ENCODE measurements at places on chromosomes 11 and 22.

DNA sequence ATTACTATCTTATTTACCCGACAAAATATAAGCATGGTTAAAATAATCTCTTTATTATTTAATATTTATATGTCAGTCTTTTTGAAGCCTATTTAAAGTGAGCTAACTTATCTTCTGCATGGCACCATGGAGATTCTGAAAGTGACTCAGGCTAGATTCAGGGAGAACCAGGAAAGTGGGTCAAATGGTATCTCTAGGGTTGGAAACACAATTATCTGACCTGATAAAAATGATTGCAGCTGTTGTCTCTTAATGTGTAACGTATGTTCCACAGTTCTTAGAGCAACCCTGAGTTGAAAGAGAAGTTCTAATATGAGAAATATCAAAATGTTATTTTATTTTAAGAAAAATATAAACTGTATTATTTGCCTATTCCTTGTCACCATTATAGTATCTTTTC, 143.1 kb upstream of the CARD18 start:
- no peak for DNase-seq

GRCh38 chr11:19800714-19801519, 88.3 kb downstream of the NAV2 start:
- no peak for DNase-seq

- no peak for DNase-seq
Observed at GRCh38 chr11:116955548-116955947, 118.1 kb upstream of the APOA1 start.

GRCh38 chr11:134417871-134418840, 6.1 kb upstream of the B3GAT1 start:
- no peak for DNase-seq

DNA sequence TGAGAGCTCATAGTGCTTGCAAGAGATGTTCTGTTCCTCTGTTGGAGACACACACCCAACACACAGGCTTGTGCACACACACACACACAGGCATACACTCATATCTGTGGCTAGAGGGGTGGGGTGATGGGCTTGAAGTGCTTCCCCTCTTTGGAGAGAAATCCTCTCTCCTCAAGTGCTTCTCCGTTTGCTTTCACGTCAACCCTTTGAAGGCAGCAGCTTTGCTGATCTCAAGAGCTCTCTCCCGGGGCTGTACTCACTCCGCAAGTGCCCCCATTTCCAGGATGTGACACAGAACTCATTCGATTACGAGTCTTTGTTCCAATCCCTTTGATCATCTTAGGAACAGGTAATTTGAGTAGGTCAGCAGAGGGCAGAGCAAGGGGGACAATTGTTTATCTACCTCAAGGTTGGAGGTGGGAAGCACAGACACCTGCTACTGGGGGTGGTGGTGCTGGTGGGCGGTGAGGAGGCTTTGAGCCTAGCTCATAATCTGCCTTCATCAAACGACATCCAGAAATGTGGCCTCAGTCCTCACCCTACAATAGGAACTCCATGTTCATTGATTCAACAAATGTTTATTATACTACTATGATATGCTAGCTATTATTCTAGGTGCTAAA, 529.8 kb upstream of the CADM1 start:
- no peak for DNase-seq

DNA sequence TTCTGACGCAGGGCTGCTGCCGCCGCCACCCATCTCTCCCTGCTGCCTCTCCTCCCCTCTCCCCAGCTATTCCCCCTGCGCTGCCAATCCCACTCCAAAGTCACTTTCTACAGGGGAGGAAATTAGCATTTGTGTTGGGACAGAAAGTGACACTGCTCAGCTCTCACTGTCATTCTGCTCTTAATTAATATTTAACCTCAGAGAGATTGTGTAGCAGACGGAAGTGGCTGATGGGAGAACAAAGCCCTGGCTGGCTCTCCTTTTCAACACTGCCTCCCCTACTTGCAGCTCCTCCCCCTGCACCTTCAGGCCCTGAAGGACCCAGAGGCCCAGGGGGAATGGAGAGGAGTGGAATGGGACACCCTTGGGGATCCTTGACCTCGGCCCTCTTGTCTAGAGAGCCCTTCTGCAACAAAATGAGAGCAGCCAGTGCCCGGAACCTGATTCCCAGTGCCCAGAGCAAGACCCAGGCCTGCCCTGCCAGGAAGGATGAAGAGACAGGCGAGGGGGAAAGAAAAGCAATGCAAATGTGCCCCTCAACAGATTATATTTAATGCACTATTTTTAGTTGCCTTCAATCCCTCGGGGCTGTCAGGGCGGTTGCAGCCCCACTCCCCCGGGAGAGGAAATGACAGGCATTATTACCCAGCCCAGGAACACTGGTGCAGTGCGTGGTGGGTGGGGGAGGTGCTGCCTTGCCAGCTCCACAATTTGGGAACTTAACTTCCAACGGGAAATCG, 14.6 kb upstream of the NRGN start:
- peak; percentile 33 for DNase-seq

- no peak for DNase-seq
Observed at GRCh38 chr11:33500861-33501479, 199.7 kb downstream of the C11orf91 start.

- no peak for DNase-seq
Observed at GRCh38 chr11:111476366-111476765, 35.8 kb downstream of the BTG4 start.

DNA sequence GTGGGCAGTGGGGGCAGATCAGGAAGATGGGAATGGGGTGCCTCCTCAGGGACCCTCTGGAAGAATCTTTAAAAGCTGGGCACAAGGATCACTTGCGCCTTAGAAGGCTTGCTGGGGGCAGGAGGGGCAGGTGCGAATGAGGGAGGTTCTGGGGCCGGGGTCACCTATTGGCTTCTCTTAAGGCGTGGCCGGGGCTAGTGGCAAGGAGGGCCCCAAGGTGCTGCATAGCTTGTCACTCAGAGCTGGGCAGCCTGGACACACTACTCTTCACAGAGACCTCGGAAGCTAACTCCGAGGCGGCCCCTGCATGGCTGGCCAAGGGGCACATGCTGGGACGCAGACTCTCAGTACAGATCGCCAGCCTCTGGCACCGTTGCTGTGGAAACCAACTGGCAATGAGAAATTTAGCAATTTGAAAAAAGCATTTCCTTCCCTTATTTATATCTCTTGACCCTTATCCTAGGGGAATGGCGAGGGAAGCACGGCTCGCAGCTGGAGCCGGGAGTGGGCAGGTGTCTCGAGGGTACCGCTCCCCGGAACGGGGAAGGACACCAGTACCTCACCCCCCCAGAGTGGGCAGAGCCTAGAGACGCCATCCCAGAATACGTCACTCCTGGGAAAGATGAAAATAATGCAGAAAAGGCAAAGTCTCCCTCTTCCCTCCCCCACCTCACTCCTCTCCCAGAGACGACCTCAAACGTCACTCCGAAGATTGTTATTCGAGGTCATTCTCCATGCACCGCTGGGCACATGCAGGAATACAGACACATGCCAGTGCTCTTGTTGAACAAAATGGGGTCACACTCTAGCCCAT, 188.1 kb downstream of the CTTN start:
- DNase-seq, result no peak

- no peak for DNase-seq
Observed at GRCh38 chr22:25569983-25570382, 5.5 kb downstream of the GRK3 start.

GRCh38 chr11:74927496-74927895, 21.4 kb downstream of the XRRA1 start:
- no peak for DNase-seq

DNA sequence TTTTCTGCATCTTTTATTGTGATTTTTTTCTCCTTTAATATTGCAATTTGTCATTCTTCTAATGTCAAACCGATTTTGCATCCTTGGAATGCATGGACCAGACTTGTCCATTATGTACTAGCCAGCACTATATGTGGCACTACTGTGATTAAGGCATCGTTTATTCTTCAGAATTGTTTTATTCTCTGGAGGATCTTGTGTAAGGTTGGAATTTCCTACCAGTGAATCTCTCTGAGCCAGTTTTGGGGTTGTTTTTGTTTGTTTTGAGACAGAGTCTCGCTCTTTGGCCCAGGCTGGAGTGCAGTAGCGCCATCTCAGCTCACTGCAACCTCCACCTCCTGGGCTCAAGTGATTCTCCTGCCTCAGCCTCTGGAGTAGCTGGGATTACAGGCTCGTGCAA, 58.5 kb downstream of the IGLL5 start:
- no peak for DNase-seq

- no peak for DNase-seq
Observed at GRCh38 chr11:19805376-19805775, 92.7 kb downstream of the NAV2 start.

GRCh38 chr11:22624742-22625447, 728 bp downstream of the FANCF start:
- DNase-seq, result peak; percentile 55

DNA sequence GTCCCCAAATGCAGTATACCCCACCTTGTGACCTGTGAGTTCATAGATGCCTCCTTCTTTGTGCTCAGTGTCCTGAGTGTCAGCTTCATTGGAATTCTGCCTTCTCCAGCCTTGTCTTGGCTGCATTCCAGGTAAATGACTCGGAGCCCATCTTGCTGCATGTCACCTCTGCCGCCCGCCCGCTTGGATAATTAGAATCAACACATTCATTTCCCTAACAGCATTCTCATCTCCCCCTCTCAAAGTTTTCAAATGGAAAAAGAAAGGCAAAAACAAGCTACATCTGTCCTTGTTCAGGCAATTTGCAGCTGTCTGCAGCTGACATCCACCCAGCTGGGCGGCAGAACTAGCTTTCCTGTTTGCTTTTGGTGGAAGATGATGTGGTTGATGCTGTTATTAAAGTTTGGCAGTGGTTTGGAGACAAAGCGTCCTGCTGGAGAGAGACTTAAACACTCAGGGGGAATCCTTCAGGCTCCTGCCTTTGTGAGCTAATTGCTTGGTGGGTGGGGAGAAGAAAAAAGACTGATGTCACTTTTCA, 198.8 kb upstream of the SEZ6L start:
- peak; percentile 12 for DNase-seq
